Activated CD8-positive, alpha-beta memory T cell treated with anti-CD3 and anti-CD28 coated beads for 4 hours (primary cell): ENCODE measurements at places on chromosomes 4 and X.

DNA sequence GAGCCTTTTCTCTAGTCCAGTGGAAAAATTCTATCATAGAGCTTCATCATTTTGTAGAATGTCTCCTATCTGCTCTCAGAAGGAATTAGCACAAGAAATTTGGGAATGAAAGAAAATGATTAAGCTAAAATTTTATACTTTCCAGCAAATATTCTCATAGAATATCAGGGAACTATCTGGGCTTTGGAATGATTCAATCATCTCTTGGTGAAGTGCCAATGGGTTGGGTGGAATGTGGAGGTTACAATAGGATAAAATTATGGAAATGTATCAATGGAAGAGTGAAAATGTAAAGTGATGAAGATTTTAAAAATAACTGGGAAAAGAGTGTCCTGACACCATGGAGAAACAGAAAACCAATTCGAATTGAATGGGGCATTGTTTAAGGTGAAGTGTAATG is 119.0 kb upstream of the MID1 start:
- DNase-seq, result no peak

- DNase-seq, result no peak
Observed at GRCh38 chr4:38805530-38806145, 1.0 kb upstream of the TLR1 start.

DNA sequence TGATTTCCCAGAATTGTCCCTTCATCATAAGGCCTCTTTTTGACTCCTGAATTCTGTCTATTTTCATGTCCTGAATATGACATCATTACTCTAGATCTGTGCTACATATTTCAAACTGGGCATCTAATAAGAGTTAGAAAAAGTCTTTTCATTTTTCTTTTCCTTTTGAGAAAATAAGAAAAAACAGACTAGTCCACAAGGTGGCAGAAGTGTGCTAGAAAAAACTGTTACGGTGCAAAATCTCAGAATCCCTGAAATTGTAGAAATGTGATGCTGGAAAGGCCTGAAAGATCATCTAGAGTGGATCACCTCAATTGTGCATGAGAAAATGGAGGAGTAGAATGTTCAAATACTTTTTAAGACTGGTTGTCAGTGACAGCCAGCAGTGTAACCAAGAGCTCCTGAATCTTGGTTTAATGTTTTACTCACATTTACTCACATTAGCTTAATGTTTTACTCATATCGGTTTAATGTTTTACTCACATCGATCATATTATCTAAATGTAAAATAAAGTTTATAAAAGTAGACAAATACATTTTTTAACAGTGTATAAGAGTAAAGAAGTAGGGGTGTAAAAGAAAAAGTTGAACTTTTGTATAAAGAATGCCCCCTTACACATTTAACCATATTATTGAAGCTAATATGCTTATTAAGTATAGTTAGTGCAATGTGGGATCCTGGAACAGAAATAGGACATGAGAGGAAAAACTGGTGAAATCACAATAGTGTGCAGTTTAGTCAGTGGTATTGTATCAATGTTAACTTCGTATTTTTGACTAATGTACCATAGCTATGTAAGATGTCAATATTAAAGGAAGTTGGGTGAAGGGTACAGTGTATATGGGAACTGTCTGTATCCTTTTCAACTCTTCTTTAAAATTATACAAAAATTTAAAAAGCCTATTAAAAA is 15.2 kb downstream of the ASB11 start:
- no peak for DNase-seq

DNA sequence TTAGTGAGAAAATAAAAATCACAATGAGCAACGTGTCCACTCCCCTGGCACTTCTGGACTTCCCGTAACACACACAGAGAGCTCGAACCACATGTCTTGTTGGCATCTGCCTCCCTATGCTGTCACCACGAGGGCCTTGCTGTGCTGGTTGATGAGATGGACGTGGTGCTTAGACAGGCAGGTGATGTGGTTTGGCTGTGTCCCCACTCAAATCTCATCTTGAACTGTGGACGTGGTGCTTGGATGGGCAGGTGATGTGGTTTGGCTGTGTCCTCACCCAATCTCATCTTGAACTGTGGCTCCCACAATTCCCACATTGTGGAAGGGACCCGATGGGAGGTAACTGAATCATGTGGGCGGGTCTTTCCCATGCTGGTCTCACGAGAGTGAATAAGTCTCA is 40.0 kb downstream of the FGFRL1 start:
- no peak for DNase-seq

DNA sequence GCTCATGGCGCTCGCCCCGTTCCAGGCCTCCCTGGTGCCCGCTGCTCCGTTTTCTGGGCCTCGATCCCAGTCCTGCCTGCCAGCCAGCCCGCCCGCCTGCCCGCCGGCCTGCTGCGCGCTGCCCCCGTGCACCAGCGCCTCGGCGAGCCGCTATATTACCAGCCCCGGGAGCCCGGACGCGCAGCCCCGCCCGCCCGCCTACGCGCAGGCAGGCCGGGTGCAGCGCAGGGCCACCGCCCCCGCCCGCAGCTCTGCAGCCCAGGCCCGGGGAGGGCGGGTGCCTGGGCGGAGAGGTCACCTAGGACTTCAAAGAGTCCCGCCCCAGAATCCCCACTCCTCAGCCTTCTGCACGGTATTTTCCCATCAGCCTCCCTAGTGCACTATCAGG is at the start of gene MAOB:
TSS of gene MAOB (minus strand) at position 157 of the 388 bp plus-strand sequence. CDS start at position 6, 151 bp downstream.
- DNase-seq, result no peak

DNA sequence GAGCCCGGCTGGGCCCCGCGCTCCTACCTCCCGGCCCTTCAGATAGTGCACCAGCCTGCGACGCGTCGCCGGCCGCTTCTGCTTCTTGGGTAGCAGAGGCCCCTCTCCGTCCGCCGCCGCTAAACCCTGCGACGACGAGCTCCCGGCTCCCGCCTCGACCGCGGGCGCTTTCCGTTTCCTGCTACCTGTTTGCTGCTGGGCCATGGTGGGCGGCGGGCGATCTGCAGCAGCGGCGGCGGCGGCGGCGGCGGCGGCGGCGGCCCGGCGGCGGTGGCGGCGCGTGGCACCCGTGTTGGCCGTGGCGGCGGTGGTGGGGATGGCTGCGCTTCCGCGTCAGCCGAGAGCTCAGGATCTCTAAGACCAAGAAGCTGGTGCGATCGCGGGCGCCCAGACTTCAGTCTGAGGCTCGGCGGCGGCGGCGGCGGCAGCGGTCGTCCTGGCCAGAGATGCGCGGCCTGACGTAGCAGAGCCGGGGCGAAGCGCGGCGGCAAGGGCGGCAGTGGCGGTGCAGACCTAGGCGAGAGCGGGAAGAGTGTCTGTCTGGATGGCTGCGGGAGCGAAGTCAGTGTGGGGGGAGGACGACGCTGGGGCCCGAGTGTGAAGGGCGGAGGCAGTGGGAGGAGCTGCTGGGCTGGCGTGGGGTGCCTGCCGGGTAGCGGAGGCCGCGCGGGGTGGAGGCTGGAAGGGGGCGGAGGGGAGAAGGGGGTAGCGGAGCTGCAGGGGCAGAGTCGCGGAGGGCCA is at the start of gene DCAF12L2:
TSS of gene DCAF12L2 (minus strand) at position 569 of the 741 bp plus-strand sequence. CDS start at position 204, 365 bp downstream.
- DNase-seq, result no peak

DNA sequence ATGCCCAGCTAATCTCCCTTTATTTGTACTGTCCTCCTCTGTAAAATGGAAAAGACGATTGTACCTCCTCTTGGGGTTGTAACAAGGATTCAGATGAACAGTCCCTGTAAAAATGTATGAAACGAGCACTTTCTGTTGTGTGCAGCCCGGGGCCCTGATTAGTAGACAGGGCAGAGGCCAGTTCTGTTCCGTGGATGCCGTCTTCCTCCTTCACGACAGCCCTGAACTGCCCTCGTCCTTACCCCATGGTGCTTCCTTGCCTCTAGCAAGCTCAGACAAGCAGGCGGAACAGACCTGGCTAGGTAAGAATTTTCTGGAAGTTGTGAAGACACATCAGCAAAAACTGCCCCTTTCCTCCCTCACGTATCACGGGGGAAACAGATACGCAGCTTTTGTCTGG is 22.3 kb upstream of the TADA2B start:
- DNase-seq, result no peak

- DNase-seq, result no peak
Observed at GRCh38 chrX:108732630-108733321, 3.6 kb downstream of the IRS4 start.

- DNase-seq, result no peak
Observed at GRCh38 chr4:102624505-102624904, 123.3 kb downstream of the NFKB1 start.

GRCh38 chr4:39608451-39608850 is 30.2 kb downstream of the SMIM14 start:
- DNase-seq, result no peak

- no peak for DNase-seq
Observed at GRCh38 chr4:98210281-98210680, 50.9 kb upstream of the RAP1GDS1 start.

- DNase-seq, result no peak
Observed at GRCh38 chrX:24480400-24480865, 15.3 kb downstream of the PDK3 start.

DNA sequence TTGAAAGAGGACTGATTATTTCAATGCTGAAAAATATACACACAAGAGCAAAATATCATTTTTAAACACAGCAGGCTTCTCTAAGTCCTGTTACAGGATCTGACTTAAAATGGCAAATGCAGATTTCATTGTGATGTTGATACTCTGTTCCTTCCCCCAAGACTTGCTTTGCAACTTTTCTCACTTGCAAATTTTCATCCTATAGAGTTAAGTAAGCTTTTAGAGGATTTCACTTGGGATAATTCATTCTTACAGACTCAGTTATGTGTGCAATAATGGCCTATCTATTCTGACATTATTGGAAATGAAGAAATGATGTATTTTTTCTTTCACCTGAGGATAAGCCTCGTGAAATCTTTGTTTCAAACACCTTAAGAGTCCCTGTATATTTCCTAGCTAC is 2403.2 kb downstream of the ARAP2 start:
- no peak for DNase-seq

DNA sequence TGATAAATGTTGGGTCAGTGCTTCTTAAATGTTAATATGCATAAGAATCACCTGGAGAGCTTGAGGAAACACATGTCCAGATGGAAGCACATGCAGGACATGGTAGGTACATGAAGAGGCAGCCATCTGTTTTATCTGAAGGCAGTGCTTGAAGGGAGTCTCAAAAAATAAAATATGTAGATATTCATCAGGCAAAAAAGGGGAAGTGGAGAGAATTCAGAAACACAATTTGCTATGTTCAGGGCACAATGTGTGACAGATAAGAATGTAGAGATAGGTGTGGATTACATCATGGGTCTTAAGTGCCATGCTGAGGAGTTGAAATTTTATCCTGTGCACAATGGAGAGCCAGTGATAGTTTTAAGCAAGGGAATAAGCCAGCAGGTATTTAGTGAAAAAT is 59.6 kb upstream of the CASK start:
- DNase-seq, result no peak

- no peak for DNase-seq
Observed at GRCh38 chr4:115418635-115419396, 305.4 kb upstream of the NDST4 start.

GRCh38 chrX:50577326-50577725 is 106.7 kb upstream of the DGKK start:
- DNase-seq, result no peak

GRCh38 chr4:4922441-4922840 is 63.0 kb downstream of the MSX1 start:
- no peak for DNase-seq

- DNase-seq, result no peak
Observed at GRCh38 chrX:13545726-13546125, 23.7 kb upstream of the EGFL6 start.

DNA sequence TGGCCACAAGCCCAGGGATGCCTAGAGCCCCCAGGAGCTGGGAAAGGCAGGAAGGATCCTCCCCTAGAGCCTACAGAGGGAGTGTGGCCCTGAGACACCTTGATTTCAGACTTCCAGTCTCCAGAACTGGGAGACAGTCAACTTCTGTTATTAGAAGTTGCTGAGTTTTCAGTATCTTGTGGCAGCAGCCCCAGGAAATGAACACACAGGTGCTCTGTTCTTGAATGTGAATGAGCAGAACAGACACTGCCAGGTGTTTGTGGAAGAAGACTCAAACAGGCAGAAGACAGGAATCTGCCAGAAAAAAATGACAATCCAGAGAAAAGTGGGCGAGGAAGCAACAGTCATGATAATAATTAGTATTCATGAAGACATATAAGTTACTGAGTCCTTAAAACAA is 64.5 kb upstream of the STS start:
- no peak for DNase-seq

DNA sequence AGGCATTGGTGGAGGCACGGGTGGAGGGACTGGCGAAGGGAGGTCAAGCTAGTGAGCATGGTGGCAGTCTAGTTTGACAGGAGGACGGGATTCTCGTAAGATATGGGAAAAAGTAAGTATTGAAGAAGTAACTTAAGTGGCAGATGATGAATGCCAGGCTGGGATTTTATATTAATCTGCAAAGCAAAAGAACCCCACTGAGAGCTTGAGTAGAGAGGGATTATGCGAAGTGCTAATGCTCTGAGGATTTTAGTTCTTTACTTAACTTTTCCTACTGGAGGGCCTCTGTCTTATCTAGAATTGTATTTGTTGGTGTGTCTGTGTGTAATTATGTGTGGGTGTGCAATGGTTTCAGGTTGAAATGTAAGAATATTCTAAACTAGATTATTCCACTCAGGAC is 327.9 kb downstream of the FAT4 start:
- DNase-seq, result no peak

DNA sequence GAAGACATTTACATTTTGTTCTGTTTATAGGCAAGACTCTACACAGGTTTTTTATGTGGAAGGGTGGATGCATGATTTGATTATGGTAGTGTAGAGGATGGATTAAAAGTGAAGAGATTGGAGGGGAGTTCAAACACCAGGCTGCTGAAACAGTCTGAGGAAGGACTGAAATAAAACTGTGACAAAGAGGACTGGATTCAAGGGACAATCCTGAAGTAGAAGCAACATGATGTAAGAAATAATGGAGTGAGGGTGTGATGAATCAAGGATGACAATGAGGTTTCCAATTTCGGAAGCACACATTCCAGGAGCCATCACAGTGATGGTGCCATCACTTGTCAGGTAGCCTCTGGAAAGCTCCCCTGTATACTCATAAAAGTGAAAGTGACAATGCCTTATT is 103.5 kb downstream of the SYNPO2 start:
- no peak for DNase-seq

DNA sequence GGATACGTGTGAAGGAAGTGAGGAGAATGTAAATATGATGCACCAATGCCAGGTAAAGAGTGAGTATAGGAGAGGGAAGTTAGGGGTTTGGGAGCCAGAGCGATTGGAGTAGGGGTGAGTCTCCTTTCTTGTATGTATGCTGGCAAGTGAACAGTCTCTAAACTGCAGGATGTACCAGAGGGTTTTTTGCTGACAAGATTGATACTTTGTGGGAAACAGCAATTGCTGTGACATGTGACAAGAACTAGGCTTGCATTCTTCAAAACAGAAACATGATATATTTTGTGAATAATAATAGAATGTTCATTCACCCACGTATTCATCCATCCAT is 706 bp downstream of the CHIC1 start:
- DNase-seq, result no peak

DNA sequence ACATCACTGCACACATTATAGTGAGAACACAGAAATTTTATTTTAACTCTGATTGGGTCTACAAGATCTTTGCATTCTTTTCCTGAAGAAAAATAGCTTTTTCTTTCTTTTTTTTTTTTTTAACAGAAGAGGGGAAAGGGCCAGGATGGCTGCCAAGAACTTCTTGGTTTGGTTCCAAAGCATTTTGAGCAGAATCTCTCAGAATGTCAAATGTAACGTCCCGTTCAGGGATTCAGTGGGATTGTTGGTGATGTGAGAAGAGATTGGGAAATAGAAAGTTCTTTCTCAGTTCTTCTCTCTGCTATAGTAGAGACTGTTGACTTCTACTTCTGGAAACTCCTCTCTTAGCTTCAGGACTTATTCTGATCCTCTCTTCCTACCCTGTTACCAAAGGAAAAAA is 70.9 kb upstream of the CBR4 start:
- DNase-seq, result no peak

GRCh38 chr4:17630228-17630627 is 15.8 kb downstream of the MED28 start:
- DNase-seq, result no peak
